ENCODE measurements at places on chromosomes 11 and 22.

DNA sequence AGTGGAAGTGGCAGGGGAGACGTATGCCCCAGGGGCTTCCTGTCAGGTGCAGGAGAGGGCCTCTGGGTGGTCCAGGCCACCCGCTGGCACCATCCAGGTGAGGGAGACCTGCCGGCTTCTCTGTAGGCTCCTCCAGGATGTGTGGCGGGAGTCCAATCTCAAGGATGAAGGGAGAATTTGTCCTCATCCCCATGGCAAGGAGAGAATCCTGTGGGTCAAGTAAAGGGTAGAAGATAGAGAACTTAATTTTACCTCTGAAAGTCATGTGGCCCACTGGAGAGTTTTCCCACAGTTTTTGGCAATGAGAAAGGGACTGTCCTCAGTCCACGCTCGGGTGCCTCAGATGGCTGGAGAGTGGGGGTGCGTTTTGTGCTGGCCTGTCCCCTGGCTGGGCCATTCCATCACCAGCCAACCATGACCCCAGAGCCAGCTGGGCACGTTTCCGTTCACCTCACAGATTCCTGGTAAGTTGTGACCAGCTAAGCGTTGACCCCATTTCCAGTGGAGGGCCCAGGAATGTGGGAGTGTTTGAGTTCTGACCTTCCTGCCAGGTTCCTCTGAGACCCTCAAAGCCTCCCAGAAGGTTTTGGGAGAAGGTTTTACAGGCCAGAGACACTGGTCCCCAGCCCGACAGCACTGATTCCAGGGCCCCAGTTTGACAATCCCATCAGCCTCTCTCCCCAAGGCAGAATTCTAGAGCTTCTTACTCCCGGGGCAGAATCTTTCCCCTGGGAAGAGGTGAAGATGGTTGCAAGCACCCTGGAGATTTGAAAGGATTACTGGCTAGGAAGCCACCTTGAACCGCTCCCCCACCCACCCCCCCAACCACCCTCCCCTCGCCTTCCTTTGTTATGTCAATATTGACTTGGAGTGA lies 2.6 kb downstream of the OVOL1 start:
- DNase-seq, result no peak

- no peak for DNase-seq
Observed at GRCh38 chr22:28369854-28370253, 309.8 kb downstream of the TTC28 start.

DNA sequence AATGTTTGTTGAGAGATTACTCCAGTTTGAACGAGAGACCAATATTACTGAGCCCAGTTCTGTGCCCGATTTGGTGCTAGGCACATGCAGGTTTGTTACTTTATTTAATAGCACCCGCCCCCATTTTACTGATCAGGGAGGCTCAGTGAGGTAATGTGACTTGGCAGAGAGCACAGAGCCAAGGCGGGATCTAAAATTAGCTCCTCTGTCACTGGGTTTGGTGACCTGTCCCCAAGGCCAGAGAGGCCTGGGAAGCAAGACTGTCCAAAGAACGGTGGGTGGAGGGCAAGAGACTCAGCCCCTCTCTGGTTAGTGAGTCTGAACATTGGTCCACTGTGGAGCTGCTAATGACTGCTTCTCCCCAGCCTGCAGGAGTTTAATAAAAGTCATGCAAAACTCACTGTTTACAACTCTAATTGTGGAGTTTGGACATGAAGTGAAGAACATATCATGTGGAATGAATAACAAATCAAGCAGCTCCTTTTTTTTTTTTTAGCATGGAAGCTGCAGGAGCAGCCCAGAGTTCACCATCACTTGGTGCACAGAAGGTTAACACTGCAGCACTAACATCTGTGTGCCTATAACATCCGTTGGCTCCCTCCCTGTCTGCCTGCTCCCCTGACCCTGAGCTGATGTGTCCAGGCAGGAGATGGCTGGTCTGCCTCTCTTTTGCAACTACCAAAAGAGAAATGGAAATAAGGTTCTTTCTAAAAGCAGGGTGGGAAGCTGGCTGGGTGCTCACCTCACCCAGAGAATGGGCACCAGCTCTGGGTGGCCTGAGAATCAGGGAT lies 39.0 kb downstream of the CSNK2A3 start:
- no peak for DNase-seq

GRCh38 chr11:77819411-77819920 lies 1.1 kb downstream of the RSF1 start:
- peak; percentile 78 for DNase-seq

DNA sequence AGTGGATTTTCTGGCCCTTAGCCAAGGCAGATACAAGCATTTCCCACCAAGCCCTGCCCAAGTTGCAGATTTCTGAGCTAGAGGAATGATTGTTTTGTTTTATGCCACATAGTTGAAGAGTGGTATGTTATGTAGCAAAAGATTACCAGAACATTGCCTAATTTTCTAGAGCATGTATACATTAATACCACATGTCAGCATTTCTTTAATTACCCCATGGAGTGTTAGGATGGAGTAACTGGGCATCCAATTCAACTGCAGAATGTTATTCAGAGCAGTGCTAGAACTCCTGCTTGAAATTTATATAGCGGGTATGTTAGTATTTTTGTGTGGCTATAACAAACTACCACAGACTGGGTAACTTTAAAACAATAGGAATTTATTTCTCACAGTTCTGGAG lies 24.4 kb upstream of the CYP2R1 start:
- no peak for DNase-seq

GRCh38 chr11:92880381-92880780 lies 89.1 kb upstream of the MTNR1B start:
- DNase-seq, result no peak

GRCh38 chr22:40922484-40923303 lies 28.5 kb upstream of the RBX1 start:
- peak; percentile 21 for DNase-seq

- no peak for DNase-seq
Observed at GRCh38 chr11:123238297-123238696, 43.2 kb upstream of the CLMP start.

- no peak for DNase-seq
Observed at GRCh38 chr11:31796499-31797189, 14.5 kb downstream of the PAX6 start.

DNA sequence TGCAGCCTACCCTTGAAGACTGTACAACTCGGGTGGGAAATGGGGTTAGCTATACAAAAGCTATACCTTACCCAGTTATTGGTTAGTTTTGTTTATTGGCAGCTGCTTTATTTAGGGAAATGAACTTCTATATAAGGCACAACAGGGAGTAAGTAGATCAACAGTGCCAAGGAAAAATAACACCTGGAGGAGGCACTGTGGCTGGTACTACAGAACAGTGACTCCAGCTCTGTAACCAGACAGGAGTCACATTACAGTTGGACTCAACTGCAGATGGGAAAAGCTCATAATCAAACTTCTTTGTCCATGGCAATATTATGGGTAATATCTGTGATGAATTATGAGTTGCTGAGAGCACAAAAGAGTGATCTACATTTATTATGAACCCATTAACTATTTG lies 14.0 kb downstream of the P4HA3 start:
- DNase-seq, result no peak

DNA sequence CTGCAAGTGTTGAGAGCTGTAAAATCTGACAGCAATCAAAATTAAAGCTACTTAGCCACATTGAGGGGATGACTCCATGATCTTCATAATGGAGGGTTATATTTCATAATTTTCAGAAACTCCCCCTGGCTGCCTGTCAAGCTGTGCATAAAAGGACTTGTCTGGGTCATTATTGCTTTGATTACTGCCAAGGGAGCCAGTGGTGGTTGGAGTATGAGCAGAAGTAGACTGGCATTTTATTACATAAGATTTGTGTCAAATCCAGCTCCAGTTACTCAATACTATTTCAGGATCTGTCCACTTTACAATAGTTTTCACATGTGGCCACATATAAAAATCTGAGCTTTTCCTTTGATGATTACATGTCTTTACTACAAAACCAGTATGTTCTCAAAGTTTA lies 108.9 kb upstream of the SLC5A12 start:
- DNase-seq, result no peak

DNA sequence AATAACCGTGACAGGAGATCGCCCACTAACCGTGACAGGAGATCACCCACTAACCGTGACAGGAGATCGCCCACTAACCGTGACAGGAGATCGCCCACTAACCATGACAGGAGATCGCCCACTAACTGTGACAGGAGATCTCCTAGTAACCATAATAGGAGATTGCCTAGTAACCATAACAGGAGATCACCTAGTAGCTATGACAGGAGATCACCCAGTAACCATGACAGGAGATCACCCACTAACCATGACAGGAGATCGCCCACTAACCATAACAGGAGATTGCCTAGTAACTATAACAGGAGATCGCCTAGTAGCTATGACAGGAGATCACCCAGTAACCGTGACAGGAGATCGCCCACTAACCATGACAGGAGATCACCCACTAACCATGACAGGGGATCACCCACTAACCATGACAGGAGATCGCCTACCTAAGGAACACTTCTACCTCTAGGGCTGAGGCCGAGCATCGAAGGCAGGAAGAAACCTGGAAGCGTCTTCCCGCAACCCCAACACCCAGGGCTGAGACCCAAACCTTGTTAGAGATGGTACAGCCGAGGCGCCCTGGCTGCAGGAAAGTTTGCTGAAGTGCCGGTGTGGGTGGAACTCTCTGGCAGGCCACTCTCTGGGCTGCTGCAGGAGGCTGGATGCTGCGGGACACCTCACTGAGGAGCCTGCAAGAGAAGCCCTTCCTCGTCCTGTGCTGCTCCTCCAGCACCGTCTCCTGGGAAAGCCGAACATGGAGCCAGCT lies 67.5 kb upstream of the THY1 start:
- no peak for DNase-seq

DNA sequence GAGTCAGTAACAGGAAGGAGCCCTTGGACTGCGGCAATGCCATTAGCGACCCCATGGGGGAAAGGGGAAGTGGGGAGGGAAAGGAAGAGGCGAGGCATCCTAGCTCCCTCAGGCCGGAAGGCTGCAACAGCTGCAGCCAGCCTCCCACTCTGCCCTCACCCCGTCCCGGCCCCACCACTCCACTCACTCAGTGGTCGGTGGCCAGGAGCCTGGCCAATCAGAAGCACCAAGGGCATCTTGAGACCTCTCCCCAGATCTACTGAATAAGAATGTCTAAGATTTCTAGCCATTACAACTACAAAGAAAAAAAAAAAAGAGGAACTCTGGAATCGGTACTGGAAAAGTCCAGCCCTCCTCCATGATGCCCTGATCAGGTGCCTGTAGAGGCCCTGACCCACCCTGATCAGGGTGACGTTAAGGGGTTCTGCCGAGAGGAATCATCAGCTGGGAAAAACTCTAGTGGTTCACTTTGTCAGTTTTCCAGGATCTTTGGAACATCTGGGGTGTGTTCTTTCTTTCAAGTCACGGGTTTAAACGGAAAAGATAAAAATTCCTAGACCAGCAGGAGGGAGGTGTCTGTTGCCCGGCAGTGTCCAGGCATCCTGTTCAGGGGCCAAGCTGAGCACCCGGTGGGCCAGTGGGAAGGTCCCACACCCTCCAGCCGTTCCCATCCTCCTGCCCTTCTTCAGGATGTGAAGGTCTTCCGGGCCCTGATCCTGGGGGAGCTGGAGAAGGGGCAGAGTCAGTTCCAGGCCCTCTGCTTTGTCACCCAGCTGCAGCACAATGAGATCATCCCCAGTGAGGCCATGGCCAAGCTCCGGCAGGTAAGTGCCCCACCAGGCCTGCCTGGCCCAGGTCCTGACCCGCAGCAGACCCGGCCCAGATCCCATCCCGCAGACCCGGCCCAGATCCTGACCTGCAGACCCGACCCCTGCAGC lies 14.4 kb downstream of the OAF start:
- no peak for DNase-seq

GRCh38 chr22:30178181-30179126 lies 68.1 kb downstream of the LIF start:
- DNase-seq, result no peak

DNA sequence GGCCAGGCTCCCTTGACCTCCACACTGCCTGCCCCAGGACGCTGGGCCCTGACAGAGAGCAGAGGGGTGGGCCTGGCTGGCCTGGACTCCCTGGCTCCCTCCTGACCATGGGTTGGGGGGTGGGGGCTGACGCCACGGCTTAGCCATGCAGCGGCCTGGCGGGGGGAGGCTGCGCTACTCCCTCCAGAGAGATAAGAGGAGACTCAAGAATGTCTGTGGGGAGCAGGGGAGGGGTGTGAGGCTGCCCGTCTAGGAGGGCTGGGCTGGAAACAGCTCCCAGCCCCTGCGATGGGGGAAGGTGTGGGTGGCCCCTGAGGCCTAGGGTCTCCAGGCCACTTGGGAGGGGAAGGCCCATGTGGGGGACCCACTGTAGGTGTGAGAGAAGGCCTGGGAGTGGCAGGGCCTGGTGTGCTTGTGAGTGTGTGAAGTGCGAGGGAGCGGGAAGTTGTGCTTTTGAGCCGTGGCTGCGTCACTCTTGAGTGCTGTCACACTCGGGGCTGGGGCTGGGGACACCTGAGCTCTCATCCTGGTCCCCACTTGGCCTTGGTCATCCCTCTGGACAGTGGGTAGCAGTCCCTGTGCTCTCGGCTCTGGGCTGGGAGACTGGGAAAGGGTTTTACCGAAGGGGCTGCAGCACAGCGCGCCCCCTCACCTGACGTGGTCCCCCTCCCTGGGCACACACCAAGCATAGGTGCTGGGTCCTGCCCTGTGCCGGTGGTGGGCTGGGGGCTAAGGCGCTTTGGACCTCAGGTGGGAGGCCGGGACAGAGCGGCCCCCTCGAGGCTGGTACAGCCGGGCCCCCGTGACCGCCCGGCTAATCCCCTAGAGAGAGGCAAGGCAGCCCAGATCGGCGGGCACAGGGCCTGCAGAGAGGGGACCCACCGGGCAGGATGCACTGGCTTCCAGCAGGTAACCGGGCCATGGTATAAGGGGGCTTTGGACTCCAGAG lies 2.4 kb downstream of the MYRF start:
- no peak for DNase-seq

Measured in effector CD4-positive, alpha-beta T cell (primary cell).